ENCODE measurements at places on chromosomes 3 and 15.

- no peak for DNase-seq
Observed at GRCh38 chr3:194056731-194057415, 79.1 kb upstream of the HES1 start.

- peak; percentile 39 for DNase-seq
Observed at GRCh38 chr3:127791221-127791913, 30.9 kb downstream of the MGLL start.

- no peak for DNase-seq
Observed at GRCh38 chr3:49803465-49804140, 542 bp downstream of the INKA1 start.

DNA sequence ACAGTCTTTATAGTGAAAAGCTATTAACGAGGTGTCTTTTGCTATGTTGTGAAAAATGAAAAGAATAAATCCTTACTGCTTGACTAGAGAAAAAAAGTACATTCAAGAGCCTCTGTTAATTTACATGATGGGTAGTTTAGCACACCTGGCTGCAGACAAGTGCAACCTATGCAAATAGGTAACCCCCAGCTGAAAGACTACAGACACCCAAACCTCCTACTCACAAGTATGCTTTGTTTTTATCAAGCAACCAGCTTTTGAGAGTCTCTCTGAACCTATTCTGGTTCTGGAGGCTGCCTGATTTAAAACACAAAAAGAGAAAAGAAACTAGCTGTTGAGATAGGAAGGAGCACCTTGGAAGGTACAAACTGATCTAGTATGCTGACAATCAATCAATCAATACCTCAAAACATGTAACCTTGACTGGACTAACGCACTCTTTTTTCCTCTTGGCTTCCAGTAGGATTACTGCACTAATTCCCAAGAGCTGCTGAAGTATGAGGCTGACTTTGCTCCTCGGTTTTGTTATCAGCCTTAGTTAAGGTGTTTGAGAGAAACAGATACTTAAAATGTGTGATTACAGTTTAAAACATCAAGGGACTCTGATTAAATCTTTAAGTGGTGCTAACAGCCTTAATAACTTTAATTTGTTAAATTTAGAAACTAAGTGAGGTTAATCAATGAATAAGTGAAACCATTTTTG is 63.6 kb downstream of the OSBPL10 start:
- DNase-seq, result no peak

GRCh38 chr15:89443581-89443980 is 52.8 kb downstream of the RHCG start:
- DNase-seq, result no peak

GRCh38 chr3:29331035-29331434 is 50.2 kb downstream of the RBMS3 start:
- no peak for DNase-seq

GRCh38 chr3:12467746-12468145 is 16.5 kb upstream of the TSEN2 start:
- DNase-seq, result no peak

DNA sequence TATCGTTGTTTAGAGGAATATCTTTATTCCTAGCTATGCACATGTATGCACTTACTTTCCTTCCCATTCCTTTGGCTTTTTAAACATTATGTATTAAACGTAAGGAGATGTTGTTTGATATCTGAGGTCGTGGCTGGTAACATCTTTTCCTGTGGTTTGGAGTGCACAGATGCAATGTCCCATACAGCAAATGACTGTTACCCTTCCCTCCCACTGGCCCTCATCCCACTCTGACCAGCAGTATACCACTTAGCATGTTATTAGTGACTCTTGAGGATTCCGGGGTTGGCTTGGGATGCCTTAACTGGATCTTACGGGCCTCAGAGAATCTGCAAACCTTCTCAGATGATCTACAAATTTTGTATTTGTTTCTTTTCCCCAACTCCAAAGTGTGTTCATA is 34.5 kb downstream of the TGFBR2 start:
- DNase-seq, result no peak

GRCh38 chr15:90789462-90789861 is 72.3 kb downstream of the BLM start:
- no peak for DNase-seq

DNA sequence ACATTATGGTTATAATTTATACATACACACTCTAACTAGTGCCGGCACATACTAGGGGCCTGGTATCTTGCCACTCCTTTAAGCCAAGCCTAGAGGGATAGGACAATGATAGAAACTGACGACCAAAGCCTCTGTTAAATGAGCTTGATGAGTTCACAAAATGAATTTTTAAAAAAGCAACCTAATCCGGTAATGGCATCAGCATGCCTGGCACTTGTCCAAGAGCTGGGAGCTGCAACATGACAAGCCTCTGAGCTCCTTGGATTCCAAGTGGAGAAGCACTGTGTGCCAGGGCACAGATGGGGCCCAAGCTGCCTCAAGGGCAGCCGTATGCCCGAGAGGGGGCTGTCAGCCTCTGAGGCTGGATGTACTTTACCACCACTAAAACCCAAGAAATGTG is 9.7 kb downstream of the ETV5 start:
- DNase-seq, result no peak

GRCh38 chr3:128270559-128271492 is 117.5 kb downstream of the EEFSEC start:
- DNase-seq, result no peak

GRCh38 chr15:33066584-33066983 is 127.9 kb downstream of the FMN1 start:
- no peak for DNase-seq

DNA sequence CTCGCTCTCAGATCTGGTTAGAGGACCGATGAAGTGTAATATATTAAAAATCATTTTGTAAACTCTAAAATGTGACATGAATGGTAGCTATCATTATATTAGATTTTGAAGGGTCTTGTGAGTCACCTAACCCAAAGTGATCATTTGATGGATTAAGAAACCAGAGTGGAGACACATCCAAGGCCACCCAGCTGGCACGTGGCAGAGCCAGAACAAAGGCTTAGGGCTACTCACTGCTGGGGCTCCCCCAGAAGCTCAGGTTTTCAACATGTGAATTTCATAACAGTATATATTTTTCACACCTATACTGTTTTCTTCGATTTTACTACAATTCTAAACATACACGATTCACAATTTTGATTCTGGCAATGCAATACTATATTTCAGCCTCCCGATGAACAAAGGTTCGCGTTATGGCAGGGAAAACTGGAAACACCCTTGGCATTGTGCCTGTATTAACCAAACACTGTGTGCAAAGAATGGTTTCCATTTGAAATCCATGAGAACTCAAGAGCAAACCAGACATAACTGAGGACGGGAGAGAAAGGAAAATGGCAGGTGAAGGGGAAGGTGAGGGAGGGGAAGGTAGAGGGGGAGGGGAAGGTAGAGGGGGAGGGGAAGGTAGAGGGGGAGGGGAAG is 88.9 kb downstream of the ADAMTS17 start:
- no peak for DNase-seq

- DNase-seq, result no peak
Observed at GRCh38 chr15:70284438-70285214, 186.9 kb upstream of the TLE3 start.

DNA sequence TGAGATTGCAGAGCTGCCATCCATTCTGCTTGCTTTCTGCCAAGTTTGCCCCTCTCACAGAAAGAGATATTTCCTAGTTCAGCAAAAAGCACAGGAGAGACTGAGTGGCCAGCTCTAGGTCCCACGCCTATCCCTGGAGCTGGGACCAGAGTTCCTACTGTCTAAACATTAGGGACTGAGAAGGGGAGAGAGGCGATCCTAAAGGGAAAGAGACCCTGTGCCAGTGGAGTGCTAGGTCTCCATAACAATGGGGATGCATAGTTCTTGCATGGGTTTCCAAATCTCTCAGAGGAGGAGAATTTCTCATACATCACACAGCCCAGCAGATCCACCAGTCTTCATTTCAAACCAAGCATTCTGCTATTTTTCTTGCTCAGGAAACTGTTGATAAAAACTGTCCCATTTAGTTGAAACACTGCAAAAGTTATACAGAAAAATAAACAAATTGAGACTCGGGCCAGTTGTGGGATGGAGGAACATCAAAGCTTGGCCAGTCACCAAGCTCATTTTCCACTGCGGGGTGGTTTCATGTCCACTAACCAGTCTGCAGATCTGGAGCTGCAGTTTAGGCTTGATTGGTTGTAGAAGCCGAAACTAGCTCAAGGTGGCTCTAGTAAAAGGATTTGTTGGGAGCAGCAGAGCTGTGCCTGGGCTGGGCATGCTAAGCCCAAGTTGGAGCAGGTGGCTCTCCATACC is 62.7 kb downstream of the EEFSEC start:
- DNase-seq, result no peak

DNA sequence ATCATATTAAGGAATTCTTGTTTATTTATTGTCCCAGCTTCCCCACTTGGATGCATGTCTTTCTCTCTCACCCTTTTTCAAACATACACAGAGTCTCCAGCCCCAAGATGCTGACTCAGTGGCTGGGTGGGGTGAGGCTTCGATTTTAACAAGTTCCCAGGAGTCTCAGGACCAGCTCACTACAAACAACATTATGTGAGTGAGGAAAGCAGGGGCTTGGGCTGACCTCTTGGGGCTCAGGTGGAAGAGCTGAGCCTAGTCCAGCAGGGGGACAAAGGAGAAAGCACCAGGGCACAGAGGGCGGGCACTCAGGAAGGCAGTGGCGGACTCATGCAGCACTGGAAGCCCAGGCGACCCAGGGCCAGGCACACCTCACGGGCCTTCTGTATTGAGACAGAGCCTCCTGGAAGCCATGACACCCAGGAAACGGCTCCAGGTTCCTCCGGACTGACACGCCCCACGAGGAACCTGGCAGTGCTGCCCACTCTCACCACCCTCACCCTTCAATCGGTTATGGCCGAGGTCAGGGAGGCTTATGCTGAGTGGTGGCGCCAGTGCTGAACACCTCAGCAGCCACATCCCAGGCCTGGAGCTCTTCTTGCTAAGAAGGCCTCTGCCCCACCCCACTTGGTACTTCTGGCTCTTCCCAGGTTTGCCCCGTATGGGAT is 97.4 kb downstream of the LRIG1 start:
- DNase-seq, result no peak

- no peak for DNase-seq
Observed at GRCh38 chr3:32128936-32129335, 22.5 kb downstream of the GPD1L start.

DNA sequence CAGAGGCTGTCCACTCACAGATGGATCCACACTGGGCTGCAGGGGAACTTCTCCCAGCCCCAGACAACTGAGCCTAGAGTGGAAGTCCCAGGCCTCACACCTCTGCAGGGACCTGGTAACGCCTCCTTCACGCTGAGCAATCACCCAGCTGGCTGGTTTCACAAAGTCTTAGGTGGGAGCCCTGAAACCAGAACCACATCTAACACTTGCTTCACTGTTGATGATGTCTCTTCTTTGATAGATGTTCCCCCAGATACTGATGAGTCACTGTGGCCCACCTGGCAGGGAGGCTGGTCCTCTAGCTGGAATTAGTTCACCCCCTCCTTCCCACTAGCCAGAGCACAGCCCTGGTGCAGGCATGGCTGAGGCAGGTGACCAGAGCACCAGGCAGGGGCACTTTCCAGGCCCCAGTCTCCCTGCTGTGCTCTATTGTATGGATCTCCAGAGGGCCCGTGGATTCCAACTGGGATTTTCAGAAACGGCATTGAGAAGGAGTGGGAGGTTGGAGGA is 33.5 kb downstream of the MYL3 start:
- DNase-seq, result no peak
